ENCODE measurements at places on chromosomes 6 and 20. TPM values are rescaled to one million over a fixed set of nuclear protein-coding genes. Genes with fewer than 3 reads are reported as not detected.

- DNase-seq = peak; percentile 68
Observed at GRCh38 chr6:36123270-36124139, 6.8 kb upstream of the MAPK13 start.

- DNase-seq = no peak
Observed at GRCh38 chr6:105204331-105204730, 24.5 kb upstream of the POPDC3 start.

DNA sequence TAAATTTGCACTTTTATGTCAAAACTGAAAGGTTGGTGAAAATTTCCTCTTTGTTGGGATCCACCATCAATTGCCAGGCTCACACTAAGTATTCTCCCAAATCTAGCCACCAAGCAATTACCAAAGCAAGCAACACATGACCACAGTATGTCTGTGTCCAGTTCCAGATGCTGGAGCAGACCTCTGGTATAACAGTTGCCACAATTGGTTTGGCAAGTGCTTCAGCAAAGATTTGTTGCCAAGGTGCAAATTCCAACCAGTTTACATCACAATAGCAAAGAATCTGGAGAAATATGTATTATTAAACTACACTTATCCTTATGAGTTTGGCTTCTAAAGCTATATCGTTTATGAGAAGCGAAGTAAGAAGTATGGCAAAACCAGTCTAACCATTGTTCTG, 6.4 kb downstream of the GTF2H5 start:
- DNase-seq = no peak

DNA sequence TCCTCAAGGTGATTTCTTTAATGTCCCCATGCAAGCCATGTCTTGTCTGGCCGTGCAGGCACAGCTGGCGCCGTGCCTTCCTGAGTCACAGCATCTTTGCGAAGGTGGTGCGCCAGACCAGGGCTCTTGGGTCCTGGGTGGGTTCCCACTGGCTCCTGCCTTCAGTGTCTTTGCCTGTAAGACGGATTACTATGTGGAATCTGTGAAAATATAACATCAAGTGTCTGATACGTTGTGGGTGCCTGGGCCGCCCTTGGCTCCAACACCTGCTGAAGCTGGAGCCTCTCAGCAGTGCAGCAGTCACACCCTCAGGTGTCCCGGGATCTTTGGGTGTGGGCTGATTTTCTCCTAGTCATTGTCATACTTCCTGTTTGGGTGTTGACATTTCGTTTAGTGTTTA, 3.2 kb downstream of the OSBPL2 start:
- DNase-seq = no peak

DNA sequence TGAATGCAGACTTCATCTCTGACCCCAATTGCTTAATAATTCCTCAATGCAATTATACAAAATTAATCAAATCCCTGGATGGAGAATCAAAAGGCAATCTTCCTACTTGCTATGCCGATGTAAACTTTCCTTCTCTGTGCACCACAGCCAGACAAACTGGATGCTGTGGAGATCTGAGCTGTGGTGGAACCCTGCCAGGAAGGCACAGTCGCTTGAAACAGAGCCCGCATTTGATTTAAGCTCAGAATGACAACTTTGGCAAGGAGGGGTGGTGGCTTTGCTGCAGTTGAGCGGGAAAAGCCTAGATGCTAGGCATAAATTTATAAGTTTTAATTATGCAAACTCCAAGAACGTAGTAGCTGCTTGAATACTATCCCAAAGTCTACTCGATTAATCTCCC, 190.8 kb downstream of the MTFR2 start:
- DNase-seq = no peak

DNA sequence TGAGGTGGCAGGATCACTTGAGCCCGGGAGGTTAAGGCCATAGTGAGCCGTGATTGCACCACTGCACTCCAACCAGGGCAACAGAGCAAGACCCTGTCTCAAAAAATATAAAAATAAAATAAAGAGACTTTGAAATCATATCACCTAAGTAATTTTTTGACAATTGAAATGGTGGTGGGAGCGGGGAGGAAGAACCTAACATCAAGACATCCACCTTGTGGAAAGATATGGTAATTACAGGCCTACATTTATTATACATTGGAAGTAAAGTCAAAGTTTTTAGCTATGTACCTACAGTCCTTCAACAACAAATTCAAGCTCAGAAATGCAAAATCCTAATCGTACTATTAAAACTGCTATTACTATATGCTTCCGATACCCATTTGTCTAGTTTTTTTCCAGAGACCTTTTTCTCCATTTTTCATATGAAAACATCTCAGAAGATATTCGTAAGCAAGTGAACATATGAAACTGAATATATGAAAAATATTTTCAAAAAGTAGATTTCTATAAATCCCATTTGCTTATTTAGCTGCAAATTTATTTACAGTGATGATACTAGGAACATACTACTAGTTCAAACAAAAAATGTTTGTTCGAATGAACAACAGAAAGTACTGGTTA, 83.3 kb downstream of the SYCP2 start:
- DNase-seq = no peak

SEC23B gene
- total RNA-seq = 45.8 TPM

DNA sequence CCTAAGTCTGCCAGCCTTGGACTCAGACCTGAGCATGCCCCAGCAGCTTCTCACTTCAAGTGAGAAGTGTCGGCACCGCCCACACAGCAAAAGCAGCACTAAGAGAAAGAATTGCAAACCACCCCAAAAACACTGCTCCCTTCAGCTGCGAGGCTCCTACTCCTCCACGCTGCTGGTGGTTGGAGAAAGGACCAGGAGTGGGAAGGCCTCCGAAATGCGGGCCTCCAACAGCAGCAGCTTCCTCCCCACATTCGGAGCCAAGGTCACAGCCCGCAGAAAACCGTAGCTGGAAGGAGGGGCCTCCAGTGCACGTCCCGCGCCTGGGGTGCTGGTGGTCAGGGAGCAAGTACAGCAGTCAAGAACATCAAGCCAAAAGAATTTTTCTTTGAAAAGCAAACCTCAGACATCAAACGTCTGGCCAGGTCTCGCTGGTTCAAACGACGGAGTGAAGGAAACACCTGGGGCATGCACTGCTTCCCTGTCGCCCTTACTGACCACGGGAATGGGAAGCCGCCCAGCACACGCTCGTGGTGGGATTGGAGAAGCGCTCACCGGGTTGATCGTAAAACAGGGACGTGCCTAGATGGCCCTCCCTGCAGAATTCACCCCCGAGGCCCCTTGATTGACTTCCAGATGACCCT, 185.6 kb upstream of the CST7 start:
- DNase-seq = no peak

HLA-DPA1 gene
- total RNA-seq = 5.2 TPM

DNA sequence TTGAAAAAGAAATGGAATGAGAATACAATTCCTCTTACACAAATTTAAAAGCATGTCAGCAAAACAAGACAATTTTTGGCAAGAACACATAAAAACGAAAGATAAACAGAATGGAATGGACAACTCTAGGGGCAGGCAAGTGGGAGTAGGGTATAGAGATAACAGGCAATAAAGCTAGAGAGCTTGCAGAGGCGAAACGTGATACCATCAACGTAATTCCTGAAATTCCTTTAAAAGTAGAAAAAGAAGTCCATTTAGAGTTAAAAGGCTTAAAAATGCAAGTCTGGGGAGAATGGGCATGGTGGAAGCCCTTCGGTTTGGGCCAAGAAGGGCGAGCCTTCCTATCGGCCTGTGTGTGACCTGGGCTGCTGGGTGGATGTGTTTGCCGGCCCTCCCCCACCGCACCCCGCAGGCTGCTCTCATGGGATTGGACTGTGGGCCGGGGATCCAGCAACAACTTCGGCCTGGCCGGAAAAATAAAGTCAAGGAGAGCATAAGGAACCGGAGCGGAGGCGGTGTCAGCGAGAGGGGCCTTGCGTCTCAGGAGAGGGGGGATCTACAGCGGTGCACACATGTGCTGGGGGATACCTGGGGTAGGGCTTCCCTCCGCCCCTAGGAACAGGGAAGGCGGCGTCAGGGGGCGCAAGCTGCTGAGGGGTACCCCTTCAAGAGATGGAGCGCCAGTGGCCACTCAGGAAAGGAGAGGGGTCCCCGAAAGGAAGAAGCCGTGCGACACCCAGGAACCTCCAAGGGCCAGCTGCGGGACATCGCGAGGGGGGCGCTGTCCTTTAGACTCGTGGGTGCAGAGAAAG, 4.1 kb downstream of the TMEM239 start:
- DNase-seq = no peak

DNA sequence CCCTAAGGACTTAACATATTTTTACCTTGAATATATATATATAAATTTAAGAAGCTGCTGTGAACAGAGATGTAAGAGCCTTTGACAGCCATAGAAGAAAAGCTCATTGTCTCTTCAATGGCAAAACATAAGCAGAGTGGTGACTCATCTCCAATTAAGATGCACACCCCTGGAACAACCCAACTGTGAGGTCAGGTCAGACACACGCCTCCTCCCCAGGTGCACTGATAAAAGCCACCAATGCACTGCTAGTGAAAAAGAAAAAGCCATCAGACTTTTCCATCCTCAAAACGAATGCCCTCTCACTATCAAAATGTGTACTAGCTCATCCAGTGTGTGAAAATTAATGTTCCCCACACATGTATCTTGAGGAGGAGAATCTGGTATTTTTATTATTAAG, 100.1 kb downstream of the SMLR1 start:
- no peak for DNase-seq

DNA sequence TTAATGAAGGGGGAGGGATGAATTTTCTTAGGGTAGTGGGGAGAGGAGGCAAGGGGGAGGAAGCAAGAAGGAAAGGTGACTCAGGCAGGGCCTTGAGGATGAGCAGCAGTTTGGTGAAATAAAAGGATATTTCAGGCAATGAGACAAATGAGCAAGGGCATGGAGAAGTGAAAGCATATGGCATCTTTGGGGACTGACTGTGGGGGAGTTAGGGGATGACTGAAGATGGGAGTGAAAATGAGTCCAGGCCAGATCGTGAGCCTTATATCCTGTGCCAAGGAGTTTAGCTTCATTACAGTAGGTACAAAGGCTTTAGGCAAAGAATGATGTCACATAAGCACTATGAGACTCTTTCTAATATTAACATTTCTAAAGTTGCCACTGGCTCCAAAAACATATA, 51.9 kb downstream of the ILRUN start:
- DNase-seq = no peak

ARMH2 gene
- total RNA-seq = not detected

RIPOR2 gene
- total RNA-seq = not detected

- no peak for DNase-seq
Observed at GRCh38 chr20:17897566-17898307, 70.9 kb downstream of the SNX5 start.
